ENCODE measurements at places on chromosomes 1 and 21.
A peak's percentile ranks its signal among the peaks of the same experiment; 100 is the strongest.

DNA sequence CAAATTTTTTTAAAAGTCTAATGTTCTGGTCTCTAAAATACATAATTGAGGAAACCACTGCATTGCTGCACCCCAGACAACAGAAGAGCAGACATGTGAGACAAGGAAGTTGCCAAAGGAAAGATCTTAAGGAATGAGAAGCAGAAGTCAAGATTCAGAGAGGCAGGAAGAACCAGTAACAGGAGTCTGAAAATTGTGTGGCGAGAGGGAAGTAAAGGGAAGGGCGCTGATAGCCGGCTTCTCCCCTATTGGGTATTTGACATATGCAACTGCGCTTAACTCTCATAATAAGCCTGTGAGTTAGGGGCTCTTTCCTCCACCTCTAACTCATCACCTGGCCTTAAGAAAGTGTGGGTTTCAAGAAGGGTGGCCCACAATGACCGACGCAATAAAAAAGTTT, 21.9 kb upstream of the KIF14 start:
- no peak for DNase-seq

DNA sequence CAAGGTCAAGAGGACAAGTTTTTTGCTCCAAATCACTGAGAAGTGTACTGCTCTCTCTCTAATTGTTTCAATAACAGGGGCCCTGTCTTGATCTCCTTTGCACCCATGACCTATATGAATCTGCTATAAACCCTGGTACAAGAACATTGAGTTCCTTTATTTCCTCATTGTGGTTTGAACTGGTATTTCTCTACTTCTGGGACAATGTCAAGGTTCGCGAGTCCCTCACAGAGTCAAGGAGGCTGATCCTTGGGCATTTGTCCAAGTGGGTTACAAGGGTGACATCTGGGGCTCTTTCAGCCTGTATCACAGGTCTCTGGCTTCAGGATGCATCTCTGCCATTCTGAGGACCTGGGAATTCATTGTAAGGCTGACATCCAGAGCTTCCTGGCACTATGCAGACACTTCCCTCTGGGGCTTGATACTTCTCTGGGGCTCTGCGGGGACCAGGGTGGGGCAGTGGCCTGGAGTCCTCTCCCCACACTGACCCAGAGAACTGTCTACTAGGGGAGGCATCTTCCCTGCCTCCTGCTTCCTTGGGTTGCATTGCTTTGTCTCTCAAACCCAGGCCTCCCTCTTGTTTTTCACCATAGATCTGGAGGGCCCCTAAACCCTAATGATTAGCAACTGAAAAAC, 22.5 kb upstream of the ZNF648 start:
- no peak for DNase-seq

GRCh38 chr1:80542231-80542630, 1258.5 kb upstream of the ADGRL2 start:
- DNase-seq = no peak

DNA sequence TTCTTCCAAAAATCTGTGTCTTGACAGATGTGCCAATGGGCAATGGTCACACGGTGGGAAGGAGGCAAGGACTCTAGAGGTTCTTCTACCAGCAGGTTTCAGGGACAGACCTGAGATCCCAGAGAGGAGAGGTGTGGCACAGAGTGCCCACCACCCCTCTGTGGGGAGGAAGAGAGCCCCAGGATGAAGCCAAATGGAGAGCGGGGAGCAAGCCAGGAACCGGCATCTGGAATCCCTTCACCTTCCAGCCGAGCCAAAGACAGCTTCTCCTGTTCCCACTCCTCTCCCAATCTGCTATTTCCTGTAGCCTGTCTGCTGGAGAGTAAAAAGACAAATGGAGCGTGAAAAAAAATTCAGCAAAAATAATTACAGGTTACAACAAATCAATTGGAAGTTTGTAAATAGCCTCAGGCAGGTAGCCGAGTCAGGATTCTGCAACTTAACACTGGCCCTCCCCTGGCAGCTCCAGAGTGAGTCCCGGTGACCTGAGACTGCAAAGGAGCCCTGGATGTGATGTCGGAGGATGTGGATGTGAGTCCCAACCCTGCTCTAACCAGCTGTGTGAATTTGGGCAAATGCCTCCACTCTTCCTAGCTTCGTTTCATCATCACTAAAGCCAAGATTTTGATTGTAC, 45.4 kb upstream of the LRRN2 start:
- peak; percentile 53 for DNase-seq

DNA sequence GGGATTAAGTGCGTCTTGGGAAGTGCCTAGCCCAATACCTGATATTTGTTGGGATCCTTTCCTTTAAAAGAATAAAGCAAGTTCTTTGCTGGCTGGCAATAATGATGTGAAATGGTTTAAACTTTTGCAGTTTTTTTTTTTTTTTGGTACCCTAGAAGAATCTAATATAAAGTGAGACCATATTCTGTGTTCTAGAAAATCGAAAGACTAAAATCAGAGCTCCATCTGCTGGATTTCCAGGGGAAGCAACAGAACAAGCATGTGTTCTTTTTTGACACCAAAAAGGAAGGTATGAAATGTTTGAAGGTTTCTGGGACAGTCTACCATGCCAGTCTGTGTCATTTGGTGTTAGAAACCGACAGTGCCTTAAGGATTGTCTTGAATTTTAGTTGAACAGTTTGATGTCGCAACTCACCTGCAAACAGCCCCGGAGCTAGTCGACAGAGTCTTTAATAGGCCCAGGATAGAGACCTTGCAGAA, 6.4 kb downstream of the UTP11 start:
- peak; percentile 36 for DNase-seq

DNA sequence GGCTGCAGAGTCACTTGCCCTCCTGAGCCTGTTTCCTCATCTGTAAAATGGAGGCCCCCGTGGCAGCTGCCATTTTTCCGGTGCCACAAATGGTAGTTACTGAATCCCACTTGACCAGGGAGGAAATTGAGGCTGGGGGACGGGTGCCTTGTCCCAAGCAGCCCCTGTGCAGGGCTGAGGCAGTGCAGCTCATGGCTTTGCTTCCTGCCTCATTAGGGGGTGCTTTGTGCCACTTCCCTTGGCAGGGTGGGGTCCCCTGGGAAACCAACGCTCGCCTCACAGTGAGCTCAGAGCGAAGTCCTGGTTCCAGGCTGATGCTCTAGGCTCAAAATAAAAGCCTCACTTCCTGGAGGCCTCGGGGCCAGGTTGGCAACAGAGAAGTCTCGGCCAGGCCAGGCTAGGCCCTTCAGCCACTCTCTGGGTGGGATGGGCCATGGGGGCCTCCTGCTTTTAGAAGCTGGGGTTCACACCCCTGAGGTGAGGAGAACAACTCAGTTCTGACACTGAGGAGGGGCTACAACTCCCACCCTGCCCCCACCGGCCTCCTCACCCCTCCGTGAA, 6.8 kb downstream of the LAPTM5 start:
- DNase-seq = no peak

DNA sequence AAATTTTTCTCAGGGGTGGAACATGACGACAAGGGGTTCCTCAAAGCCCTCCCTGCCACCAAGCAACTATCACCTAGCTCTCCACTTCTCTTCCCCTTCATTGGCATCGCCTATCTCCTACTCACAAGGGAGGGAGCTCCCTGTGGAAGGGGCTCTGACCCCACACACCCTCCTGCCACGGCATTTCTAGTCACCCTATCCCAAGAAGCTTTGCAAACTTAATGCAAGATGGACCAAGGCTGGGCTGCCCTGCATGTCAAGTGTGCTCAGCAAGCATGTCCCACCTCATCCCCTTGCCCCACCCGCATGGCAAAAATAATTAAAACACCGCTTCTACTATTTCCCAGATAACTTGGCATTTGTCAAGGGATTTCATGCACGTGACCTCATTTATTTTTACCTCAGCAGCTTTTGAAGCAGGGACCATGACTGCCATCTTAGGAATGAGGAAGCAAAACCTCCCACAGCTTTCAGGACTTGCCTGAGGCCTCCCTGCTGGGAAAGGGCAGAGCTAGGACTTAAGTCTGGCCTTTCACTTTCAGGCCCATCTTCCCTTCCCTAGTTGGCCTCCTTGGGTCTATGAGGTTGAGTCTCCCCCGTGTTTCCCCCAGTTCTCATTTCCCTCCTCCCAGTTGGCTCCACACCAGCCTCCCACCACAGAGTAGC, 161.3 kb downstream of the TSEN15 start:
- DNase-seq = no peak

DNA sequence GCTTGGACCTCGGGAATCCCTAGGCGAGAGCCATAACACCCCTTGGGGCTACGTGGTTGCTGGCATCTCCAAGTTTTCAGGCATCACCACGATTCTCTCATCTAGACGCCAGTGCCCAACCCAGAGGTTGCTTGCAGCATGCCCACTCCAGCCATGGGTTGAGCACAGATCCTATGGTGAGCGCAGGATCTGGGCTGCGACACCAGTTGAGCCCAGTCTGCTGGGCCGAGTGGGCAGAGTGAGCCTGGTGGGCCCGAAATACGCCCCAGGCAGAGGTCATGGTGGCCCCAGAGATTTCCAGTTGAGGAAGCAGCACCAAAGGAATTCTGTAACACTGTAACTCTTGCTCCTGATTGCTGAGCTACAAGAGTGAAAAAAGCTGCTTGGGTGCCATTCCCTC, 46.1 kb upstream of the GRIK1 start:
- DNase-seq = no peak

GRCh38 chr1:245748240-245748639, 593.5 kb downstream of the KIF26B start:
- no peak for DNase-seq

- no peak for DNase-seq
These were observed 92.4 kb downstream of the RUNX1 start for GRCh38 chr21:34956416-34957316.

DNA sequence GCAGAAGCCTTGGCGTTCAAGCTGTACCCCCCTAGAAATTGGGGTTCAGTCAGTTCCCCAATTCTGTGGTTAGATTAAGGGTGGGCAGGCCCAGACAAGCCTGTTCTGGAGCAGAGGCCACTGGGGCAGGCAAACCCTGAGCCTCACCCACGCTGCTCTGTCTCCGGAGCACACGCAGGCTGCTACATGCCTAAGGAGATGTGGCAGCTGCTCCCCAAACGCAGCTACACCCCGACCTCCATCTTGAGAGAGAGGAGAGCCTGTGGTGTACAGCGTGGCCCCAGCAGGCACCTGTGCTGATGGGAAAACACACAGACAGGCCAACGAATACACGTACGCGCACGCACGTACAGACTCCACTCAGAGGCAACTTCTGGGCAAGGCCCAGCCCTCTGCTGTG, 33.9 kb upstream of the GRHL3 start:
- DNase-seq = peak; percentile 60

- DNase-seq = no peak
These were observed 789 bp upstream of the GALE start for GRCh38 chr1:23801338-23801748.

DNA sequence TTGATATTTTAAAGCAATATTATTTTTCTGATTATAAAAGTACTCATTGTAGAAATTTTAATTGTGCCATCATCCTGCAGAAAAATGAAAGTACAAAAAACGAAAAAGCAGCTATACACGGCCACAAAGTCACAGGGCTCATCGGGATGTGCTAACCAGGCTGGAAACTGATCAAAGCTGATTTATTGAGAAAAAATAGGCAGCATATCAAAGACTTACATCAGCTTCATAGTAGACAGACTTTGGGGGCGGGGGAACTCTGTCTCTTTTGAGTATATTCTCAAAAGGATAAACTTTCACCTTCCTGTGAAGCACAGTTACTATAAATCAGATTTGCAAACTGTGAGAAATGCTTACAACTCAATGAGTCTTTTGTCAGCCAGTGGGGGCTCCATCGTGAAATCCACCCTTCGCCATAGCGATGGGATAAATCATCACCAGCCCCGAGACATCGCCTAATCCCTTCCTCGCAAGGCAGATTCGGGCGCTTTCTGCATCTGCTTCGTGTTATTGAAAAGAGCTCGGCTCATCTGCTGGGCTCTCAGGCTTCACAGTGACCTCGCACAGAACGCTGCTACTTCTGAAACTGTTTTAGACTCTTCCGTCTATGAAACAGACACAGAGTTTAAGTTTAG, 69.2 kb upstream of the ERG start:
- DNase-seq = no peak

DNA sequence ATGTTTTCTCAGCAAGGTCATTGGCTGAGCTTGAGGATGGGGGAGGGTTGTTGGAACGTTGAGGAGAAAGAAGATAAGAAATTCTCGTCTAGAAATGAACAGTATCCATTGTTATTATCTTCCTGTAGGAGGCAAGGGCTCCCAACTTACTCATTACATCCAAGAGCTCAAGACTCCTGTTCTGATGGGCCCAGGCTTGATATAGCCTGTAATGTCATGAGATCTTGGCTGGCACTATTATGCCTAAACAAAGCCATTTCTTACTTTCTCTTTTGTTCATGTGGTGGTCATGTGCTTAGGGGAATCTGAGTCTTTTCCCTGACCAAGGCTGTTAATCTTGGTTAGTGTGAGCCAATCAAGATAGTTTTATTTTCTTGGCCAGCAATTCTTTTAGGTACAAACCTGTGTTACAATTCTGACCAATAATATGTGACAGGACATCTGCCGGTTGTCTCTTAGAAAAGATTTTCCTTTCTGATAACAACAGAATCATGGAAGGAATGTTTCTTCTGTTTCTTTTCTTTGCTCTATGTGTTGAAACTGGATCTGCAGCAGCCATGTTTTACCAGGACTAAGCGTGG, 15.2 kb upstream of the IGSF3 start:
- DNase-seq = no peak

- DNase-seq = no peak
These were observed 91.5 kb upstream of the LBR start for GRCh38 chr1:225519166-225519863.

DNA sequence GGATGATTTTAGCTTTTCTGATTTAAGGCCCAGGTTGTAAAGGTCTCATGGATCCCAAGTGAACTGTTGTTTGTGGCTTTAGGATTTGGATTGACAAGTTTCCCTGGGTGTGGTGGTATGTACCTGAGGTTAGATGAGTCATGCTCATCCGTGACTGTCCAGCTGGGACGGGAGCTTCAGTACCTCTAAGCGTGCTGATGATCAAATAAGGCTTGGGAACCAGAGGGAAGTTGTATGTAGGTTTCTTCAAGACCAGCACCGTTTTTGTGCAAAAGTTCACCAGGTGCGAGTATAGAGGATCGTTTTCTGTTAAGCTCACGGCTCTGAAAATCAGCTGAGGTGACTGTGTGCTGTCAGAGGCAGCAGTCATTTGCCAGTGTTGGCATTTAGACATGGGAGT, 19.8 kb downstream of the PLA2G2E start:
- no peak for DNase-seq

DNA sequence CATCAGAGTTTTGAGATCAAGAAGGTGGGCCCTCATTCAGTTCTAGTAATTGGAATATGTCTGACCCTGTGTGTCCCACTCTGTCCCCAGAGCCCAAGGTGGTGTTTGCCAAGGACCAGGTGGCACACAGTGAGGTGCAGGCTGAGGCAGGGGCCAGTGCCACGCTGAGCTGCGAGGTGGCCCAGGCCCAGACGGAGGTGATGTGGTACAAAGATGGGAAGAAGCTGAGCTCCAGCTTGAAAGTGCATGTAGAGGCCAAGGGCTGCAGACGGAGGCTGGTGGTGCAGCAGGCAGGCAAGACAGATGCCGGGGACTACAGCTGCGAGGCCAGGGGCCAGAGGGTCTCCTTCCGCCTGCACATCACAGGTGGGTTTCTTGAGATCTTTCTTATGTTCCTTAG, 35.2 kb downstream of the OBSCN start:
- no peak for DNase-seq

GRCh38 chr1:26378088-26378878, 5.7 kb upstream of the ZNF683 start:
- DNase-seq = no peak
